Activated naive CD8-positive, alpha-beta T cell treated with anti-CD3 and anti-CD28 coated beads for 36 hours (primary cell): ENCODE measurements at places on chromosomes 6 and 20. TPM values are rescaled to one million over a fixed set of nuclear protein-coding genes. Genes with fewer than 3 reads are reported as not detected.

- H3K36me3 ChIP-seq: no peaks in the 10 kb centered on the region
- no peaks in the 10 kb centered on the region for H3K4me1 ChIP-seq
- H3K27ac ChIP-seq: no peak overlapping the region
- no peaks in the 10 kb centered on the region for H3K27me3 ChIP-seq
- DNase-seq: no peak
- H3K4me3 ChIP-seq: no peak overlapping the region
These were observed 594.9 kb downstream of the PHF3 start for GRCh38 chr6:64230530-64230929.

GRCh38 chr6:4281341-4282293 is 146.2 kb upstream of the ECI2 start:
- H3K27ac ChIP-seq: no peak overlapping the region
- H3K4me3 ChIP-seq: peak overlapping the region; percentile 59
- peak; percentile 58 for DNase-seq
- H3K27me3 ChIP-seq: peaks cover 52% of the 10 kb centered on the region
- peaks cover 7% of the 10 kb centered on the region for H3K4me1 ChIP-seq

Gene LRRN4
- total RNA-seq: not detected

GRCh38 chr6:12265791-12266190 is 24.4 kb upstream of the EDN1 start:
- no peak overlapping the region for H3K27ac ChIP-seq
- no peak overlapping the region for H3K4me3 ChIP-seq
- DNase-seq: no peak
- peaks cover 3% of the 10 kb centered on the region for H3K36me3 ChIP-seq
- H3K4me1 ChIP-seq: peaks cover 13% of the 10 kb centered on the region

- H3K4me3 ChIP-seq: no peak overlapping the region
- peaks cover 42% of the 10 kb centered on the region for H3K4me1 ChIP-seq
- DNase-seq: peak; percentile 87
- no peak overlapping the region for H3K27ac ChIP-seq
These were observed 189.4 kb upstream of the RREB1 start for GRCh38 chr6:6918216-6918983.

DNA sequence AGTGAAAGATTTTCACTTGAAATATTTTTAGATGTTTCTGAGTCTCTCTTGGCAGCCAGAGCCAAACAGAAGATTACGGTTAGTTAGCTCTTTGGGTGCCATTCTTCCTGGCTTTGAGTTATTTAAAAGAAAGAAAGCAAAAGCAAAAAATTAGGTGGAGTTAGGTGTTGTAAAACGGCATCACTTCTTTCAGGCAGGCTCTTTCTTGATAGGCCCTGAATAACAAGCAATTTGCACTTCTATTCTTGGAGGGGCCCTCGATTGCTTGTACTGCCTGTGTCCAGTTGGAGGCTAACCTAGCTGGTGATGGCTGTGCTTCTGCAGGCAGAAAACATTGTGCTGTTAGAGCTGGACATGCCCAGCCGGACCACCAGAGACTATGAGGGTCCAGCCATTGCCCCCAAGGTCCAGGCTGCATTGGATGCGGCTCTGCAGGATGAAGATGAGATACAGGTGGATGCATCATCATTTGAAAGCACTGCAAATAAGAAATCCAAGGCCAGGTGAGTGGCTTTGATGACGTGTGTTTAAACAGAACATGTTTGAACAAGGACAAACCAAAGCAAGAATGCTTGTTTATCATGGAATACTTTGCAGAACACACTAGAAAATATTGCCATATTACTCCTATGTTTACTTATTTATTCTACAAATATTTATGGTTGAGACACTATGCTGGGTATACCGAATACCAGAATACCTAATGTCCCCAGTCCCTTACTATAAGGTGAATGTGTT is 28.1 kb upstream of the ASXL1 start:
- H3K4me1 ChIP-seq: peaks cover 26% of the 10 kb centered on the region
- H3K27ac ChIP-seq: no peak overlapping the region
- no peak overlapping the region for H3K4me3 ChIP-seq
- no peak for DNase-seq
- H3K27me3 ChIP-seq: no peaks in the 10 kb centered on the region

Gene LGSN
- total RNA-seq: not detected

- peak overlapping the region; percentile 58 for H3K4me3 ChIP-seq
- H3K27me3 ChIP-seq: no peaks in the 10 kb centered on the region
- peaks cover 14% of the 10 kb centered on the region for H3K4me1 ChIP-seq
- DNase-seq: peak; percentile 54
- no peaks in the 10 kb centered on the region for H3K36me3 ChIP-seq
These were observed 164.9 kb upstream of the RREB1 start for GRCh38 chr6:6942831-6943230.

Gene ARMH2
- not detected for total RNA-seq

GRCh38 chr6:64428186-64428585 is 792.6 kb downstream of the PHF3 start:
- H3K27me3 ChIP-seq: no peaks in the 10 kb centered on the region
- H3K4me1 ChIP-seq: no peaks in the 10 kb centered on the region
- DNase-seq: no peak

Gene RIMS1
- total RNA-seq: not detected

Gene IL17F
- total RNA-seq: not detected

Gene MLN
- not detected for total RNA-seq
